ENCODE measurements at places on chromosomes 6 and 20. TPM values are rescaled to one million over a fixed set of nuclear protein-coding genes. Genes with fewer than 3 reads are reported as not detected.

The PROKR2 gene
- total RNA-seq = not detected

The TGM2 gene
- 17.5 TPM for total RNA-seq

The HTR1E gene
- 2.6 TPM for total RNA-seq

The TUBE1 gene
- 28.8 TPM for total RNA-seq

The C4A gene
- total RNA-seq = 263 TPM

The RGS17 gene
- total RNA-seq = 5.1 TPM

The SLC17A2 gene
- total RNA-seq = not detected

The BPIFA2 gene
- total RNA-seq = not detected

The HNF4A gene
- total RNA-seq = not detected

The MAP3K7 gene
- 31.5 TPM for total RNA-seq

The ANKRD60 gene
- total RNA-seq = not detected

- DNase-seq = no peak
Observed at GRCh38 chr6:51382847-51383246, 564.2 kb downstream of the TFAP2B start.

DNA sequence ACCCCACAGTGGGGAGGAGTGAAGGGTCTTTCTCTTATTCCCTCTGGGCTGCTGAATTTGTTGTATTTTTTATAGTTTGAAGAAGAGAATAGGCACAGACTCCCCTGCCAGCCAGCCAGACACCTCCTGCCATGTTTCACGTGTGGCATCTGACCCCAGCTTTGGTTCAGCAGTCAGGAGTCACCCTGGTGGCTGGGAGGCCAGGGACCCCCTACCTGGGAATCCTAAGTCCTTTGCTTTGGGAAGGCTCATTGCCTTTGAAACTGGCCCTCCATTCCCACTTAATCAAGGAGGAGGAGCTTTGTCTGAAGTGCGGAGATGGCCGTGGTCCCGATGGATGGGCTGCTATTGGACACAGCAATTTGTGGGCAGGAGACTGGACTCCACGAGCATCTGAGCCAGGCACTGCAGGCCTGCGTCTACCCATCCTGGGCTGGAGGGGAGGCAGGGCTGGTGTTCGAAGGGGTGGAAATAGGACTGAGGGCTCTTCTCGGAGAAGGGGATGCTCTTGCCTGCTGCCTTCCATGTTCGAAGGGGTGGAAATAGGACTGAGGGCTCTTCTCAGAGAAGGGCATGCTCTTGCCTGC is 196.1 kb downstream of the DLL1 start:
- DNase-seq = no peak

DNA sequence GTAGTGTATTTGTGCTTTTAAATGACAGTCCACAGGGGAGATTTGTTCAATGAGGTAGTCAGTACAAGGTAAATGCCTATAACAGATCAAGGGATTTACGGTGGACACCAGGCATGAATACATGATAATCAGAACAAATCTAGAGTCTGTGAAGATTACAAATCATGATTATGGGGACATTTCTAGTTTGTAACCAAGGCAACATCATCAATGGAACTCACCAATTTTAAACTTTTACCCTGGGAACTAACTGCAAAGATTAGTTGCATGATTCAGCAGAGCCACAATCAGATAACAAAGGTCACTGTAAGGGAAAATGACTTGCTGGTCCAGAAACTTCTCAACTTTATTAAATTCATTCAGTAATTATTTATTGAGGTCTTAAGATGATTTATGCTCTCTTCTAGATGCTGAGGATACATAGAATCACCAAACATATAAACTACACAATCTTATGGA is at the start of gene CRISP1:
CRISP1 (minus strand) TSS at position 51 of the 459 bp plus-strand sequence. CDS start 9,135 bp downstream, outside the sequence.
- no peak for DNase-seq

- DNase-seq = no peak
Observed at GRCh38 chr6:135992739-135993138, 141.2 kb downstream of the PDE7B start.

- DNase-seq = peak; percentile 91
Observed at GRCh38 chr20:31722257-31723068, at the start of gene BCL2L1. TSS of gene BCL2L1 (minus strand) at chr20:31722868. CDS start at chr20:31722218, 650 bp downstream.

DNA sequence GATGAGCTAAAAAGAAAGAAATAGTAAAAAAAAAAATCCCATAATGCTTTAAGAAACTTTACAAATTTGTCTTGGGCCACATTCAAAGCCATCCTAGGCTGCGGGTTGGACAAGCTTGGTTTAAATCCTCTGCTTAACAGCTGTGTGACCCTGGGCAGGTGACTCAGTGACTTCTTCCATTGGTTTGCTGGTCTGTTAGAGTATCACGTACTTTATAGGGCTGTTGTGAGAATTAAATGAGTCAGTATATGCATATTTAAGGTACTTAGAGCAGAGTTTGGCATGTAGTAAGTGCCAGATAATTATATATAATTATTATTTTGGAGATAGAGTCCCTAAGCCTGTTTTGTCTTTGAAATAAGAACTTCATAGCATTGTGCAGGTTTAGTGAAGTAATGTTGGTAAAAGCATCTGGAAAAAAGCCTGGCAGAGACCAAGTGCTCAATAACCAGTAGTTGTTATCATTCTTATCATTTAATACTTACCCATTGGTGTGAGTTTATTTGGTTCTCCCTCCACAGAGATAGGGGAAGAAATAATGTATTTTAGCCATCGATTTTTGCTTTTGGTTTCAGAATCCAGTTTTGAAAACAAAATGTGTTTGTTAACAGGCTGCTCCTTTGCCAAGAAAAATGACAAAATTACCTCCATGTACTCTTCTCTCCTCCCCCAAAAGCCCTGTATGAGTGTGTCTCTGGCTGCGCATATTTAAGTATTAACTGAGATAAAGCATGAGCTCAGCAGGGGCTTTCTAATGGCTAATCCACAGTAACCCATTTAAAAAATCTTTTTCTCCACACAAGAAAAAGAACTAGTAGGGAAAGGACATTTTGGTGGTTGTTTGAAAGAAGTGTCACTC is 67.2 kb downstream of the FOXO3 start:
- DNase-seq = no peak

GRCh38 chr20:33019465-33020277 is 11.8 kb upstream of the BPIFB6 start:
- DNase-seq = no peak

- no peak for DNase-seq
Observed at GRCh38 chr20:37407019-37407566, 61.2 kb downstream of the SRC start.

GRCh38 chr20:60040471-60041162 is 82.4 kb downstream of the CDH26 start:
- DNase-seq = no peak

GRCh38 chr6:71444222-71444621 is 155.6 kb downstream of the OGFRL1 start:
- no peak for DNase-seq

DNA sequence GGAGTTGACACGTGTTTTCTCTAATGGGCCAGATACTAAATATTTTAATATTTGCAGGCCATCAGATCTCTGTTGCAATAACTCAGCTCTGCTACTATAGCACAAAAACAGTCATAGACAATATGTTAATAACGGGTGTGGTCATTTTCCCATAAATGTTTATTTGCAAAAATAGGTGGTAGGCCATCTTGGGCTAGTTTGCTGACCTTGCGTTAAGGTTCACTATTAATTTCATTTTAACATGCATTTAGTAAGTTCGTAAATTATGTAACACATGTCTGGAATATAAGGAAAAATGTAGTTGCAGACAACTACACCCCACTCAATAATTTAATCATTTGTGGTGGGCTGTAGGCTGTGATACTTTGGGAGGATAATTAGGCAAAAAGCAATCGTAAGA is 577.8 kb downstream of the PKHD1 start:
- DNase-seq = no peak

GRCh38 chr6:129662980-129663431 is 47.0 kb downstream of the ARHGAP18 start:
- DNase-seq = no peak

- peak; percentile 83 for DNase-seq
Observed at GRCh38 chr6:1228754-1229191, 83.1 kb upstream of the FOXQ1 start.

DNA sequence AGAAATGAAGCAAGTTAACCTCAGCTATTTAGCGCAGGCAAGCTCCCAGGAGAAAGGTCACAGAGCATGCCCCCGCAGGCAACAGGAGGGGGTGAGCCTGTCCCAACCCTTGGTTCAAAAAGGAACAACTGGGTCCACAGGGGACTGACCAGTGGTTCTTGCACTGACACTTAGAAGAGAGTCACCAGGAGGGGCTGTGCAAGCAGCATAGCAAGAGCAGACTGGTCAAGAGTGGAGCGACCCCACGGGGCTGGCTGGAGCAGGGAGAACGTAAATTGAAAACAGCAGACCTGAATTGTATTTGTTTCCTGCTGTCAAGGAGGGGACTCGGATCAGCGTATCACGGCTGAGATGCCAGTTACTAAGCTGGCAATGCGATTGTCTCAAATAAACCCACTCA is 32.8 kb downstream of the GABRR1 start:
- DNase-seq = no peak

DNA sequence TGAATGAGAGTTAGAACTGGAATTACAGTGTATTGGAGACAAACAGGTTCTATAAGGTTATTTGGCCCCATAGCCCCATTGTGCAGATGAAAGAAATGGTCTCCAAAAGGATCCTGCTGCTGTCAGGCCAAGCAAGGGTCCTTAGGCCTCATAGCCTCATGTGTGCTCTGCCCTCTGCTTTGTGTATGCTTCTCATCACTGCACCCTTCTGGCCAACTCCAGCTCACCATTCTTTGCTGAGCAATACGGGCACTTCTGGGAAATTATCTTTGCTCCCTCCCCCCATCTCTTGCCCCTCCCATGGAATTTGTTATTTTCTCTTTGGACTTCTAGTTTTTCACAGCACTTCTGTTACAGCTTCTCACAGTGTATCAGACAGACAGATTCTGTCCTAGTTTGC is 298.8 kb downstream of the FOXA2 start:
- DNase-seq = no peak

- DNase-seq = peak; percentile 66
Observed at GRCh38 chr20:4014031-4014474, 1.3 kb downstream of the RNF24 start.

- DNase-seq = no peak
Observed at GRCh38 chr20:37236462-37236861, 25.2 kb downstream of the GHRH start.

DNA sequence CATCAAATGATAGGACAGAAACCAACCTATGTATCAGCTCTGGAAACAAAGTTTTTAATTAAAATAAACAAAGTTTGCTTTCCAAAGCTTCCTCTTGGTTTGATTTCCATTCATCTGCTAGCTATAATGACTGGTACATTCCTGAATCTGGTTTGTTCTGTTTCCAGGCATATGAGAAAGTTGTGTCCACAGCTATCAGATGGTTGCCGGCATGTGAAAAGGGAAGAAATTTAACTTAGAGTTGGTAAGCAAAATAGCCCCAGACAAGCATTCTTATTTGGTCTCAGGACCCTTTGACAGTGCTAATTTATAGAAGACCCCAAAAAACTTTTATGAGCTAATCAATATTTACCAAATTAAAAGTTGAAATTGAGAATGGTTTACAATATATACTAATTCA is 3.8 kb upstream of the RNF146 start:
- DNase-seq = no peak

DNA sequence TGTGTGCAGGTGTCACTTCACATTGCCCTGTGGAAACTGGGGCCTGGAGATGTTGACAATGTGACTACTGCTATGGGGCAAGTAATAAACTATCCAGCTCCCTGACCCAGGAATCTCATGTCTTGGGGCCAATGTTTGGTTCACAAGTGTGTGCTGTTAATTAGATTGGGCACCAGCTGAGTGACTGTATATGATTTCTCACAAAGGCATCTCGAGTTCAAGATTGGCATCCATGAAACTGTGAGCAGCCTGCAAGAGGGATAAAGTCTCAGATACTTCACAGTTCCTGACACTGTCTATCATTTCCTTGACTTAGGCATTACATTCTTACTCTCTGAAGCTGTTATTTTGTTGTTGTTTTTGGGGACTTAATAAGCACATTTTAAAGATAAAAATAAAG is 264.0 kb downstream of the PRKN start:
- DNase-seq = no peak

DNA sequence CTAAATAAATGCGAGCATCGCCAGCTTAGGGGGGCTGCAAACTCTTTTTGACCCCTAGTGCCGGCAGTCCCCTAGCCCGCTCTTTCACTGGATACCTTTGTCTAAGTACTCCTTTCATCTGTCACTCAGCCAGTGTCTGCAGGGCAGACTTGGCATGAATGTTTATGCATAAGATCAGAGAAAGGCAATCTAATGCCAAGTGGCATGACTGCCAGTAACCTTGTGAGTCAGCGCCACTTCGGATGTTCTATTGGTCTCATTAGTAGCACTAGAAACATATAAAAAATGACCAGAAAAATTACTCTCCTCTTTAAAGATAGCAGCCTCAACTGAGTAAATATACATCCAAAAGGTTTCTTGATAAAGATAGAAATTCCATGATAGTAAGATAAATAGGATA is 192.2 kb downstream of the TBC1D32 start:
- no peak for DNase-seq

DNA sequence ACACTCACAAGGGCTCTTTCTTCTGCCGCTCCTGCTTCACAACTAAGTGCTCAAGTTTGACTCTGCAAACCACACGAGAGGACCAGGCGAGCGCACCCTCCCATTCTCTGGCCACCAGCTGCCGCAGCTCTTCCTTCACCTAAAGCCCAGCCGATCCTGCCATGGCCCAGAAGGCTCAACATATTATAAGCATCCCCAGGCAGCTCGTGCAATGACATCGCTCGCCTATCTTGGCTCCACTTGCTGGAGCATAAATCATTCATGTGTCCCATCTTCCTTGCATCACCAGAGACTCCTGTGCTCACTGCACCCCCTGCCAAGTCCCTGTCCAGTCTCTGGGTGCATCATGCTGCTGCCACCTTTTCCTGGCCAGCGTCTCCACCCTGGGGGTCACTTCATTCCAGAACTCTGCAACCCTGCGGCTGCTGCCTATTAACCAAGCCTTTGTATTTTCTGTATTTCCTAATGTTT is 59.0 kb downstream of the PSMG4 start:
- no peak for DNase-seq

GRCh38 chr6:1039191-1039590 is 272.7 kb upstream of the FOXQ1 start:
- DNase-seq = no peak

- no peak for DNase-seq
Observed at GRCh38 chr20:57288651-57289277, 22.3 kb upstream of the BMP7 start.

- DNase-seq = no peak
Observed at GRCh38 chr6:131000544-131000943, 62.5 kb downstream of the EPB41L2 start.
